ENCODE measurements at places on chromosomes 1 and 21. TPM values are rescaled to one million over a fixed set of nuclear protein-coding genes. Genes with fewer than 3 reads are reported as not detected.

Gene ETNK2
- 16.8 TPM for total RNA-seq

Gene PCP4L1
- 0.32 TPM for total RNA-seq

Gene ZBTB21
- 15.2 TPM for total RNA-seq

GRCh38 chr1:234942879-234943506, 185.6 kb downstream of the TOMM20 start:
- H3K4me3 ChIP-seq, result no peak overlapping the region
- no peak overlapping the region for H3K27ac ChIP-seq
- H3K36me3 ChIP-seq, result no peaks in the 10 kb centered on the region
- no peaks in the 10 kb centered on the region for H3K27me3 ChIP-seq
- no peak for DNase-seq

GRCh38 chr1:119623678-119624077, 24.4 kb downstream of the ZNF697 start:
- no peak overlapping the region for H3K27ac ChIP-seq
- H3K4me3 ChIP-seq, result no peak overlapping the region
- no peaks in the 10 kb centered on the region for H3K4me1 ChIP-seq
- no peaks in the 10 kb centered on the region for H3K27me3 ChIP-seq
- DNase-seq, result no peak
- H3K36me3 ChIP-seq, result no peaks in the 10 kb centered on the region

DNA sequence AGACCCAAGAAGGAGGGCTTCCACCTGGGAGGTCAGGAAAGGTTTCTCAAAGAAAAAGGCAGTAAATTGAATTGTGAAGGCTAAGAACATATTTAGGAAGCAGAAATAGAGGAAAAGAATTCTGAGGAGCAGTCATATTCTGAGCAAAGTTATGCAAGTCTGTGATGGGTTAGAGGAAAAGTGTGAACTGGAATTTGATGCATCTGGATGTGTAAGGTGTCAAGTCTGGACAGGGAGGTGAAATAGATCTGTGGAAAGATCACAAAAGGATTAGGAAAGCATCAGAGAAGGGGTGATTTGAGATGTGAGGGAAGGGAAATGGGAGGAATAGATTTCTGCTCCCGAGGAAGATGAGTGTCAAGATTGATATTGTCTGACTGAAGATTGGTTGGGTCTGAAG, 18.1 kb upstream of the PRDM2 start:
- H3K36me3 ChIP-seq, result no peaks in the 10 kb centered on the region
- H3K27me3 ChIP-seq, result no peaks in the 10 kb centered on the region
- no peaks in the 10 kb centered on the region for H3K4me1 ChIP-seq
- no peak overlapping the region for H3K4me3 ChIP-seq
- no peak for DNase-seq

DNA sequence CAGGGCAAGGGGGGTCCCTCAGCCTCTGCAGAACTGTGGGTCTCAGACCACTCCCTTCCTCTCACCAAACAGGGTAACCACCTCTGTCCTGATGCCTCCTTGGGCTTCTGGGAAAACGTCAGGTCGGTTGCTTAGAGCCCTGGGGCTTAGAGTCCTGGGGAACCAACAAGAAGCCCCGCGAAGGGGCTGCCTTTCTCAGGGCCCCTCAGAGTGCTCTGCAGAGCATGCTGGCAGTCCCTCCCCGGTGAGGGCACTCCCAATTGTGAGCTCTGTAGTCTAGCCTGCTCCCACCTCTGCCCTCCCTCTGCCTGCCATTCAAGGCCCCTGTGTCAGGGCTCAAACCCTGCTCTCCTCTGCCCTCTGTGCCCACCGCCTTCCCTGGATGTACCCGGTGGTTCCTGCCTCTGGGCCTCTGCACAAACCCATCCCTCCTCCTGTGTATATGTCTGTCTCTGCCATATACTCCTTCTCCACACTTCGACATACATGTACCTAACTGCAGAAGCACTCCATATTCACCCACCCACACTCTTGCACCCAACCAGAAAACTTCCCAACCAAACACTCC, 92.3 kb downstream of the DMRTB1 start:
- H3K27ac ChIP-seq, result no peak overlapping the region
- peak; percentile 37 for DNase-seq
- no peak overlapping the region for H3K4me3 ChIP-seq
- no peaks in the 10 kb centered on the region for H3K27me3 ChIP-seq
- no peaks in the 10 kb centered on the region for H3K4me1 ChIP-seq

GRCh38 chr1:225425201-225425786, 2.5 kb downstream of the LBR start:
- DNase-seq, result no peak
- H3K4me3 ChIP-seq, result no peak overlapping the region
- peaks cover 5% of the 10 kb centered on the region for H3K4me1 ChIP-seq
- no peaks in the 10 kb centered on the region for H3K36me3 ChIP-seq
- H3K27me3 ChIP-seq, result no peaks in the 10 kb centered on the region

DNA sequence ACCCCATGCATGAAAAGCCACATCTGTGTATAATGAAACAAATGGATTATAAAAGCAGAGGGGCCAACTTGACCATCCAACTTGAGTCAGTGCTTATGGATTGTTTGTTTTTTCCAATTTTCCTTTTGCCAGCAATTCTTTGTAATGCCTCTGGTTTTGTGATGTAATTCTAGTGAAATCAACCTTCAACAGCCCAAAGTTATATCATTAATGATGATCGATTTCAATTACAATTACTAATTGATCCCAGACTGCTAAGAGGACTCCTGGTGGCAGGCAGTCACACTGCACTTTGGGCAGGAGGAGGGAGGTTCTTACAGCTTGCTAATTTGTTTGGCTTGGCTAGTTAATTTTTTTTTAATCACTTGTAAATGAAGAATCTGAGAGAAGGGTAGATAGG, 552.3 kb downstream of the NUF2 start:
- no peaks in the 10 kb centered on the region for H3K27me3 ChIP-seq
- H3K36me3 ChIP-seq, result no peaks in the 10 kb centered on the region
- no peaks in the 10 kb centered on the region for H3K4me1 ChIP-seq
- no peak overlapping the region for H3K4me3 ChIP-seq

- H3K27me3 ChIP-seq, result no peaks in the 10 kb centered on the region
- H3K27ac ChIP-seq, result peak overlapping the region; percentile 100
- H3K4me3 ChIP-seq, result peak overlapping the region; percentile 98
- DNase-seq, result peak; percentile 57
Observed at GRCh38 chr1:100038660-100039287, 69.0 kb downstream of the SLC35A3 start.

GRCh38 chr1:222413436-222413835, 134.5 kb downstream of the HHIPL2 start:
- no peak for DNase-seq
- no peaks in the 10 kb centered on the region for H3K27me3 ChIP-seq
- no peaks in the 10 kb centered on the region for H3K36me3 ChIP-seq
- H3K4me1 ChIP-seq, result no peaks in the 10 kb centered on the region
- H3K4me3 ChIP-seq, result no peak overlapping the region

Data from breast epithelium (tissue), 4 donors.